Cardiac muscle cell (in vitro differentiated cells and primary cell): ENCODE measurements at places on chromosomes 1 and 21. TPM values are rescaled to one million over a fixed set of nuclear protein-coding genes. Genes with fewer than 3 reads are reported as not detected.

DNA sequence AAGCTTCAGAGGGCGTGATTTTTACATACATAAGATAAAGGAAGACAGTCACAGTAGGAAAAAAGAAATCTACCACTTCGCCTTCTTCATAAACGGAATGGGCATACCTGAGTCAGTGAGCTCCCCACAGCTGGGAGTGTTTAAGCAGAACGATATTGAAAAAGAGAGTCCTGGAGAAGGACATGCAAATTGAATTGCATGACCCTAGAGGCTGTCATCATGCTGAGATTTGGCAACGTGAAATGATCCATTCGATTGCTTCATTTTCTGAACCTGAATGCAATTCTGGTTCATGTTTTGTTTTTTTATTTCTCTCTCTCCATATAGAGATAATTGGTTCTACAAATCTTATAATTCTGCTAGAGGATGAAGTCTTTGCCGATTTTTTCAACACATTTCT lies 3.7 kb downstream of the RGSL1 start:
- no peak overlapping the region for H3K27ac ChIP-seq
- no peaks in the 10 kb centered on the region for H3K36me3 ChIP-seq
- H3K4me1 ChIP-seq: no peaks in the 10 kb centered on the region
- no peaks in the 10 kb centered on the region for H3K27me3 ChIP-seq
- no peak for DNase-seq

The MYOC gene
- 0.07 and 0.12 TPM in 2 replicates for total RNA-seq

The CRNN gene
- not detected in 2 replicates for total RNA-seq

GRCh38 chr1:116693759-116694480 lies 26.4 kb upstream of the IGSF3 start:
- H3K4me1 ChIP-seq: peaks cover 8% of the 10 kb centered on the region
- peak; percentile 56 for DNase-seq
- H3K4me3 ChIP-seq: no peak overlapping the region

- DNase-seq: peak; percentile 7
- H3K27ac ChIP-seq: no peak overlapping the region
- H3K4me3 ChIP-seq: no peak overlapping the region
- H3K4me1 ChIP-seq: no peaks in the 10 kb centered on the region
Measured at GRCh38 chr1:50735443-50735842, 224.6 kb downstream of the FAF1 start.

DNA sequence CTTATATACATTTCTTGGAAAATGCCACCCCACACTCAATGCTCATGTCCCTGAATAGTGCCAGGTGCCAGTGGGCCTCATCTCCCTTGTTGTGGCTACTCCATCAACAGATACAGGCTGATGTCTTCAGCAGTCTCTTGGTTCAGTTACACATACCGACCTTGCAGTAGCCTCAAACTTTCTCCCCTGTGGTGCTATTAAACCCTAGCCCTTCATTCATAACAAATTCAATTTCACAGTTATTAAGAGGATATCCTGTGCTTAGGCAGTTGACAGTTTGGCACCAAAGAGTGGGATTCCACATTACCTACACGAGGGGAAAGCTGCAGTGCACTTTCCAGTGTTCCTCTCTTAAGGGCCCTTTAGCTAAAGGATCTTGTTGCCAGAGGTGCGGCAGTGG lies 35.9 kb upstream of the CAMK1G start:
- no peak for DNase-seq
- H3K27me3 ChIP-seq: no peaks in the 10 kb centered on the region
- no peak overlapping the region for H3K27ac ChIP-seq
- H3K36me3 ChIP-seq: no peaks in the 10 kb centered on the region
- H3K4me3 ChIP-seq: no peak overlapping the region
- H3K4me1 ChIP-seq: no peaks in the 10 kb centered on the region

GRCh38 chr1:60184521-60184920 lies 111.0 kb upstream of the C1orf87 start:
- no peaks in the 10 kb centered on the region for H3K27me3 ChIP-seq
- DNase-seq: no peak
- H3K36me3 ChIP-seq: no peaks in the 10 kb centered on the region
- H3K4me1 ChIP-seq: no peaks in the 10 kb centered on the region
- no peak overlapping the region for H3K4me3 ChIP-seq

- H3K4me1 ChIP-seq: no peaks in the 10 kb centered on the region
- no peaks in the 10 kb centered on the region for H3K27me3 ChIP-seq
- DNase-seq: no peak
Measured at GRCh38 chr1:184945678-184946412, 28.5 kb downstream of the NIBAN1 start.

The SUSD4 gene
- total RNA-seq: 20.9 and 24.8 TPM in 2 replicates

GRCh38 chr1:203126151-203126865 lies 1.2 kb upstream of the ADORA1 start:
- H3K36me3 ChIP-seq: no peaks in the 10 kb centered on the region
- peaks cover 54% of the 10 kb centered on the region for H3K4me1 ChIP-seq
- H3K4me3 ChIP-seq: no peak overlapping the region

The LCE1F gene
- total RNA-seq: not detected in 2 replicates

DNA sequence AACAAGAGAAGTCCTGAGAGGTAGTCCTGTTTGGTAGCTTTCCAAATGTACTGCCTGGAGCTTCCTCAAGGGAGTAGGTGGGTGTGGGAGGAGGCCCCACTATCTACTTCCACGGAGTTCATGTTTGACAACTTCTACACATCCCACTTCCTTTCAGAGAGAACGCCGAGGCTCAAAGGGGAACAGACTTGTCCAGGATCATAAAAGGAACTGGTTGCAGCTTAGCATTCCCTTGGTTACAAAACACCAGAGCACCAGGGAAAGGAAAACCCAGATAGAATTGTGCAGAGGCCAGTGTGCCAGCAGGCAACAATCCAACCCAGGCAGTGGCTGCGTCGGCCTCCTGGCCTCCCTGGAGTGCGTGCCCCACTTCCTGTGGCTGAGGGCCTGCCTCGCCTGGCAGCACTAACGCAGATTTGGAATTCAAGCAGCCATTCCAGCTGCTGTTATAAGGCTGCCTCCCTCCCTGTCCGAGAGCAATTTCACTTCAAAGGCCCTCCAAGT lies 4.2 kb upstream of the RAP1GAP start:
- no peak for DNase-seq
- H3K27ac ChIP-seq: no peak overlapping the region
- no peak overlapping the region for H3K4me3 ChIP-seq
- H3K36me3 ChIP-seq: no peaks in the 10 kb centered on the region
- peaks cover 3% of the 10 kb centered on the region for H3K4me1 ChIP-seq
- H3K27me3 ChIP-seq: peaks cover 15% of the 10 kb centered on the region

DNA sequence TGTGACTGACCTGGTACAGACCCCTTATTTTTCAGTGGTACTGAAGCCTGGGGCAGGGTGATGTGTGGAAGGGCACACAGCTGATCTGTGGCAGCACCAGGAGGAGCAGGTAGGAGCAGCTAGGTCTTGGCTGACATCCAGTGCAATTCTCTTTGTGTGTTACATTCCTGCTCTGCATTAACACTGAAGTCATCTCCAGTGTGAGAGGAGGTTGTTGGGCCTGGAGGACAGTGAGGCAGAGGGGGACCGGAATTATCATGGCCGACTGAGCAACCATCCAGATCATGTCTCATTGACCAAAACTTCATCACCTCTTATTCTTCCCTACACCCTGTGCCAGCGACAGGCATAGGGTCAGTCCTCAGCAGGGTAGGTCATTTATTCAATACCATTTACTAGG lies 1.5 kb downstream of the SLAMF8 start:
- H3K36me3 ChIP-seq: no peaks in the 10 kb centered on the region
- no peak overlapping the region for H3K4me3 ChIP-seq
- no peak for DNase-seq
- no peaks in the 10 kb centered on the region for H3K4me1 ChIP-seq
